Aorta (tissue), 5 donors: ENCODE measurements at places on chromosomes 12 and 14. TPM values are rescaled to one million over a fixed set of nuclear protein-coding genes. Genes with fewer than 3 reads are reported as not detected.

Gene AQP5
- total RNA-seq = 1.2 TPM

Gene MORN3
- not detected for total RNA-seq

Gene PRB2
- total RNA-seq = not detected

Gene FAM181A
- not detected for total RNA-seq

Gene RNASE2
- 5.8 TPM for total RNA-seq

Gene TEAD4
- total RNA-seq = 29.0 TPM

Gene TAS2R46
- total RNA-seq = 3.3 TPM

Gene KLRB1
- 1.1 TPM for total RNA-seq

Gene PTPN6
- total RNA-seq = 42.3 TPM

Gene TRPV4
- 2.5 TPM for total RNA-seq

Gene PLA2G1B
- 0.91 TPM for total RNA-seq

Gene KRT6C
- total RNA-seq = not detected

Gene KRT6A
- total RNA-seq = not detected

Gene ANO4
- total RNA-seq = 0.42 TPM

Gene CMA1
- 0.52 TPM for total RNA-seq

DNA sequence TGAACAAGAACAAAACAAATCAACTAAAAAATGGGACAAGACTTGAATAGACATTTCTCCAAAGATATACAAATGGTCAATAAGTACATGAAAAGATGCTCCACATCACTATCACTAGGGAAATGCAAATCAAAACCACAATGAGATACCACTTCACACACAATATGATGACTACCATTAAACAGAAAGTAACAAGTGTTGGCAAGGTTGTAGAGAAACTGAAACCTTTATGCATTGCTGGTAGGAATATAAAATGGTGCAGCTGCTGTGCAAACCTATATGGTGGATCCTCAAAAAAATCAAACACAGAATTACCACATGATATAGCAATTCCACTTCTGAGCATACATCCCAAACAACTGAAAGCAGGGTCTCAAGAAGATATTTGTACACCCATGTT, 5.2 kb downstream of the SMAGP start:
- H3K36me3 ChIP-seq = no peaks in the 10 kb centered on the region
- no peak overlapping the region for H3K4me3 ChIP-seq
- H3K4me1 ChIP-seq = no peaks in the 10 kb centered on the region
- H3K27ac ChIP-seq = no peak overlapping the region
- DNase-seq = no peak
- no peaks in the 10 kb centered on the region for H3K27me3 ChIP-seq

DNA sequence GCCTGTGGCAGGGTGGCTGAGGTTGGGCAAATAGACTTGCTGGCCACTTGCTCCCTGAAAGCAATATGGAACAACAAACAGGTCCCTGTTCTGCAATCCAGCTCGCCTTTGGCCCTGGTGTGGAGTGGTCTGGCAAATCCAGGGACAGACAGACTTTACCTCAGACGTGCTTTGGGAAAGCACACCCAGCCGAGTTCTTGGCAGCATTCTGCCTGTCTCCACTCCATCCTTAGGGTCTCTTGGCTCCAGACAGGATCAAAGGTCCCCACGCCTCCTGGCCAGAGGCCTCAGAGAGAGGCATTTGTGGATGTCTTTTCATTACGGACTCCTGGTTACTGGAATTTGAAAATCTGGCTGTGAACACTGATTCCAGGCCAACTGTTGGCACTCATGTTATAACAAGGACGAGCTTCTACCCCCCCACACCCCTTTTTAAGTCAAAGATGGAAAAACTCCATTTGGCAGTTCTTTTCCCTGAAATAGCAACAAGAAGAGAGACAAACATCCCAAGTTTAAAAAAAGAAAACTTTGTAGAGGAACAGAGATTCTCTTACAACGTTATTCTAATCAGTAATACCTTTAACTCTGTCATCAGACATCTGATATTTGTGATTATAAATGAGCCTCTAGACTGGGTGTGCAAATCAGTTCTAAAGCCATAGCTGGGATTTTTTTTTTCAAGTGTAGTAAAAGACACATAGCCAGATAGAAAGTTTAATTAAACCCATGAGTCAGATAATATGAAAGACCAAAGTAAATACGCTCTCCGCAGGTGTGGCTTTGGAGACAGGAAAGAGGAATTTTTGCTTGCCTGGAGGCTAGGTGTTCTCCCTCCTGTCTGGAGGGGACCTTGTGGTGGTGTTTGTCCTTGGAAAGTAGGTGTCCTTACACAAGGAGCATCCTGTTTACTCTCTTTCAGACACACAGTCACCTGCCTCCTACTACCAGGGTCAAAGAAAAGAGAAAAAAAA, 60.7 kb downstream of the GALNT8 start:
- H3K36me3 ChIP-seq = no peaks in the 10 kb centered on the region
- H3K4me1 ChIP-seq = no peaks in the 10 kb centered on the region
- DNase-seq = no peak
- peak overlapping the region; percentile 69 for H3K27ac ChIP-seq

- no peak overlapping the region for H3K4me3 ChIP-seq
- no peaks in the 10 kb centered on the region for H3K27me3 ChIP-seq
- no peaks in the 10 kb centered on the region for H3K36me3 ChIP-seq
- no peak for DNase-seq
These were observed 147.0 kb upstream of the FRMD6 start for GRCh38 chr14:51504669-51505068.

DNA sequence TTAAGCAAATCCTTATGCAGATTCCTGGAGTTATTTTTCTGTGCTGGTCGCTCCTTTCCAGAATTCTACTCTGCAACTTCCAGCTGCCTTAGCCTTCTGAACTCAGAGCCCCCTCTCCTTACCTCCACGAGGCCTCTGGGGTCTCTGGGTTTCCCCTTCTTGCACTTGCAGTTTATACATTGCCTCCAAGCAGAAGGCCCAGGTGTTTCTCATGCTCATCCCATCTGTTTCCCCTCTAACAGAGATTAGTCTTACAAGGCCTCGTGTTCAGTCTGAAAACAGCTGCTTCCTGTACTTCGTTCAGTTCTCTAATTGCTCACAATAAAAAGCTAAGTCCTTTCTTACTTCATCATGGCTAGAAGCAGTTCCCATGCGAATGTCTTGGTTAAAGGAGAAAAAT, 134.4 kb upstream of the FGD4 start:
- H3K27ac ChIP-seq = no peak overlapping the region
- H3K27me3 ChIP-seq = no peaks in the 10 kb centered on the region
- no peak overlapping the region for H3K4me3 ChIP-seq
- H3K36me3 ChIP-seq = no peaks in the 10 kb centered on the region

- no peak overlapping the region for H3K27ac ChIP-seq
- H3K27me3 ChIP-seq = no peaks in the 10 kb centered on the region
- DNase-seq = no peak
These were observed 18.2 kb downstream of the MSRB3 start for GRCh38 chr12:65296508-65297265.

GRCh38 chr14:101480747-101481530, 80.4 kb upstream of the DIO3 start:
- H3K27me3 ChIP-seq = no peaks in the 10 kb centered on the region
- H3K4me3 ChIP-seq = no peak overlapping the region
- H3K36me3 ChIP-seq = no peaks in the 10 kb centered on the region
- no peak for DNase-seq
- H3K27ac ChIP-seq = no peak overlapping the region

DNA sequence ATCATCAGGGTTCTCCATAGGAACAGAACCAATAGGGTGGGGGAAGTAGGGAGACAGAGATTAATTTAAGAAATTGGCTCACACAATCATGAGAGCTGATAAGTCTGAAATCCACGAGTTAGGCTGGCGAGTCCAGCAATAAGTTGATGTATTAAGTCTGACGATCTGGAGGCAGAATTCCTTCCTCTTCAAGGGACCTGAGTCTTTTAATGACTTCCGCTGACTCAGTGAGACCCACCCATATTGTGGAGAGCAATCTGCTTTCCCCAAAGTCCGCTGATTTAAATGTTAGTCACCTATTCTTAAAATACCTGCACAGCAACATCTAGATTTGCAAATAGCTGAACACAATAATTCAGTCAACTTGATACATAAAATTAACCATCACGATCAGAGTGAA, 97.8 kb downstream of the SPTSSA start:
- DNase-seq = no peak
- no peaks in the 10 kb centered on the region for H3K4me1 ChIP-seq
- H3K27ac ChIP-seq = no peak overlapping the region
- H3K36me3 ChIP-seq = no peaks in the 10 kb centered on the region
- H3K4me3 ChIP-seq = no peak overlapping the region

GRCh38 chr12:55188974-55189556, 31.8 kb upstream of the OR10A7 start:
- H3K4me1 ChIP-seq = no peaks in the 10 kb centered on the region
- H3K27me3 ChIP-seq = no peaks in the 10 kb centered on the region
- H3K4me3 ChIP-seq = no peak overlapping the region
- no peak overlapping the region for H3K27ac ChIP-seq

DNA sequence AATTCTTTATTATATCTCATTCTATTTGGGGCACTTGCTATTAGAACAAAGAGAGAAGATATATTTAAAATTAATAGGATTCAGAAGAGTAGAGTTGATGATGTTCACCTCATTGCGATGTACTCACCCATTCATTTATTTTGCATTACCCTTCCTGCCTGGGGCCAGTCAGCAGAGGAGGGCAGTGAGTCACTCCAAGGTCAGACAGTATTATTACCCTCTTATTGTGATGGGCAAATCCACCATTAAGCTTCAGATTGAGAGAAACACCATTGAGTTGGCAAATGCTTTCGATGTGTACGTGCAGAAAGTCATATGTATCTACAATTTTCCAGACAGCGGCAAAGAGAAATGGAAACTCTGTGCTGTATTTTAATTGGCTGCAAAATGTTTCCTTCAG, 134.2 kb downstream of the BICD1 start:
- no peak overlapping the region for H3K27ac ChIP-seq
- H3K4me1 ChIP-seq = no peaks in the 10 kb centered on the region
- H3K27me3 ChIP-seq = no peaks in the 10 kb centered on the region
- no peak for DNase-seq
- H3K36me3 ChIP-seq = no peaks in the 10 kb centered on the region

DNA sequence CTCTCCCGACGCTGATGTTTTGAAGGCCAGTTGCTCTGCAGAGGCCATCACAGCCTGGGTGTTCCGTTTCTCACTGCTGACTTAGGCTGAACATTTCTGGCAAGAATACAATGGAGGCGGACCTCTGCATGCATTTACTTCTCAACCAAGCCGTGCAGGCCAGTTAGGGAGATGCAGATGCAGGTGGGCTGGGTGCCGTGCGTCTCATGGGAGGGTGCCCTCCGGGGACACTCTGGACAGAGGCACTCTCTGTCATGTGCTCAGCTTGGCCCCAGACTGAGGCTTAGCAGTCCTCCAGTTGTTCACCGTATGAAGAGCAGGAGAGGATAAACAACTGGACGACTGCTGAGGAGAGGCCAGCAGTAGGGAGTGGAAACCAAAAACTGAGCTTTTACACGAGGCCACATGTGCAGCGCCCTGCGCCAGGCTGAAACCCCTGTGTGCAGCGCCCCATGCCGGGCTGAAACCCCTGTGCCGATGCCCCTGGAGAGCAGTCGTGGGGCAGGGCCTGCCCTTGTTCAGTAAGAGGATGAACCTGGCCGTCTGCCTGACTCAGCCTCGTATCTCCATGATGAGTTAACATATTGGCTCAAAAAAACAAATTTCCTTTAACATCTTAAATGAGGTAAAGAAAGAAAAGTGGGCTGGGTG, 32.3 kb downstream of the DDX51 start:
- no peaks in the 10 kb centered on the region for H3K27me3 ChIP-seq
- H3K4me3 ChIP-seq = no peak overlapping the region
- H3K4me1 ChIP-seq = no peaks in the 10 kb centered on the region

- no peaks in the 10 kb centered on the region for H3K36me3 ChIP-seq
- H3K27me3 ChIP-seq = no peaks in the 10 kb centered on the region
- H3K27ac ChIP-seq = no peak overlapping the region
- no peak overlapping the region for H3K4me3 ChIP-seq
- DNase-seq = no peak
- H3K4me1 ChIP-seq = no peaks in the 10 kb centered on the region
These were observed 46.7 kb downstream of the TMCC3 start for GRCh38 chr12:94603434-94604365.

DNA sequence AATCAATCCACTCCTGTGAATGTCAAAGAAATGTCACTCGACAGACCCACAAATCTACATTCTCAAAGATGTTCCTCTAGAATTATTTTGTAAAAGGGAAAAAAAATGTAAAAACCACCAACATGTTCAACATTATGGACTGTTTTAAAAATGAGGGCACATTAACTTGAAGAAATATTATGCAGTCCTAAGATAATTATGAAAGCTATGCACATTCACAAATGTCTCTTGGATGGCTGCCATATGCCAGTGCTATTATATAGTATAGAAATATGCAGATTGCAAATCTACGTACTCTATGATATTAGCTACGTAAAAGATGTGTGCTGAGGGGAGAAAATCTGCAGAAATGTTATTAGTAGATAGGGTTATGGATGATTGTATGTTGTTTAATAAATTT, 334.2 kb downstream of the BMP4 start:
- no peak for DNase-seq
- H3K36me3 ChIP-seq = no peaks in the 10 kb centered on the region
- no peak overlapping the region for H3K27ac ChIP-seq
- no peak overlapping the region for H3K4me3 ChIP-seq
- no peaks in the 10 kb centered on the region for H3K27me3 ChIP-seq

GRCh38 chr12:27344760-27345159, 12.1 kb downstream of the BMAL2 start:
- DNase-seq = no peak
- H3K4me3 ChIP-seq = no peak overlapping the region
- H3K4me1 ChIP-seq = no peaks in the 10 kb centered on the region
- H3K27me3 ChIP-seq = no peaks in the 10 kb centered on the region
- no peak overlapping the region for H3K27ac ChIP-seq

GRCh38 chr14:86414146-86414545, 884.2 kb downstream of the FLRT2 start:
- no peak overlapping the region for H3K4me3 ChIP-seq
- H3K36me3 ChIP-seq = no peaks in the 10 kb centered on the region
- H3K4me1 ChIP-seq = no peaks in the 10 kb centered on the region
- no peaks in the 10 kb centered on the region for H3K27me3 ChIP-seq
- H3K27ac ChIP-seq = no peak overlapping the region
- DNase-seq = no peak

DNA sequence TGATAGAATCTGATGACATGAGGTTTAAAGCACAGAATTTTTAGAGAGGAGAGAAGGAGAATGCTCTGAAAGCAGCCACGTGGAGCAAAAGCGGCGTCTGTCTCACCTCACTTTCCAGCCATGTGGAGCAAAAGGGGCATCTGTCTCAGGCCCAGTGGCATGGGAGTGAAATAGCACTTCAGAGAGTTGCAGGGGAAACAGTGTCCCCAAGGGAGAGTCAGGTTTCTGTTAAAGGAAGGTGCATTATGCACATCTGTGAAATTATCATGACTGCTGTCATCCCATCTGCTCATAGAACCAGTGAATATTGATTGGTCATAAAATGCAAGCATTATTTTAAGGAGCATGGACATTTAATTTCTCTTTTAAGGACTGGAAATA, 124.0 kb downstream of the BICD1 start:
- no peak overlapping the region for H3K27ac ChIP-seq
- H3K4me3 ChIP-seq = no peak overlapping the region
- H3K4me1 ChIP-seq = no peaks in the 10 kb centered on the region
- H3K27me3 ChIP-seq = no peaks in the 10 kb centered on the region
